NCI-H2171 (cell line): ENCODE measurements at places on chromosomes 5 and 9.

DNA sequence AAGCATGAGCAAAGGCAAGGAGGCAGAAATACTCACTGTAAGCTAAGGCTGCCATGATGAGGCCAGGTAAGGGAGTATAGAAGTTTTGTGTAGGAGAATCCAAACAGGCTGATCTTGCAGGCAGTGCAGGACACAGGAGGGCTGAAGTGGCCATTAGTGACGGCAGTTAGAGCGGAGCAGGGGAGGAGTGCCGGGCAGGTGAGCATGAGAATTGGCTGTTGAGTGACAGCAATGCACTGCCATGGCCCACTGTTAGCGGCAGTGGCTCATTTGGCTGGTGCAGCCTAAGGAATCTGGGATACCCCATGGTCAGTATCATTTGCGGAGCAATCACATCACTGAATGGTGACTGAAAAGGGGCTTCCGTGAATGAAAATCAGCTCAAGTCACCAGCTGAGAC, 22.8 kb downstream of the RGS3 start:
- DNase-seq = no peak

DNA sequence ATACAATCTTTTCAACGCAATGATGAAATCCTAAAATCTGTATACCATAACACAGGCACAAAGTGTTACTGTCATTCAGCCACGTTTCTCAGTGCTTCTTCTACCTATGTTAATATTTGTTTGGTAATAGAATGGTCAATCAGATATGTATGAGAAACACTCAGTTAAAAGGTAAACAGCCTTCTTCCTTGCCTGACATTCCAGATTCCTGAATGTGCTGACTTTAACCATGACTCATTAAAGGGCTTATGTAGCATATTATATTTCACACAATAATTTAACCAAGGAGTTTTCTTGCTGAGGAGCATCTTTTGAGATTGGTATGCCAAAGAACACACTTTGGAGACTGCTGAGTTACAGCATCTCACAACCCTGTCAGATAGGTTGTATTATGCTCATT, 187.6 kb downstream of the CETN3 start:
- no peak for DNase-seq

GRCh38 chr5:42691413-42691937, 65.1 kb upstream of the CCDC152 start:
- no peak for DNase-seq

GRCh38 chr9:131734165-131734610, 5.7 kb downstream of the RAPGEF1 start:
- peak; percentile 76 for DNase-seq

DNA sequence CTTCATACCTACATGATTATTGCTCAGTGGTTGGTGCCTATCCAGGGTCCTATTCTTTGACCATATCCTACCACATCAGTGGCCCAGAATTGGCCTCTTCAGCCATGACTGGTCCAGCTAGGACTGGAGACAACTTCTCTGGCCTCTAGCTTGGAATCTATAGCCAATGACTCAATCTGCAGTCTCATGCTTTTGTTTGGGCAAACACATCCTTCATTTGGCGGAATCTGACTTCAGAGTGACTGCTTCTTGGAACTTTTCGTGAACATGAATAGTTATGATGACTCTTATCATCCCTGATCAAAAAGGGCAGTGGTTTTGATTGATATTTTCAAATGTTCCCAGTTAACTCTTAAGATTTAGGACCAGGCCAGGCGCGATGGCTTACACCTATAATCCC, 134.1 kb downstream of the PAPPA start:
- no peak for DNase-seq

DNA sequence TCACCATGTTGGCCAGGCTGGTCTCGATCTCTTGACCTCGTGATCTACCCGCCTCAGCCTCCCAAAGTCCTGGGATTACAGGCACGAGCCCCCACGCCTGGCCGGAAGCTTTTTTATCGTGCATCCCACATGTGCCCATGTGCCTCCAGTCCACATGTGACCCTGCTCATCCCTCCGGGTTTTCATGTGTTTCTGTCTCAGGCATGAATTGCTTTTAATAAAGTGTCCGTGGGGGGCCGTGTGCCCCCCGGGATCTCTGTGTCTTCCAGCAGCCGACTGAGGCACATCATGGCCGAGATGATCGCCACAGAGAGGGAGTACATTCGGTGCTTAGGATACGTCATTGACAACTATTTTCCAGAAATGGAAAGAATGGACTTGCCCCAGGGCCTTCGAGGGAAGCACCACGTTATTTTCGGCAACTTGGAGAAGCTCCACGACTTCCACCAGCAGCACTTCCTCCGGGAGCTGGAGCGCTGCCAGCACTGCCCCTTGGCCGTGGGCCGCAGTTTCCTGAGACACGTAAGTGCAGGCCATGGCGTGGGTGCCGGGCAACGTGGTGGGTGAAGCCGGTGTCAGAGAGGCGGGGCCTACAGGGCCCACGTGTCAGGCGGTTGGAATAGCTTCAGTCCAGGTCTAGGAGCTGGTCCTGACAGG, 22.1 kb upstream of the LRRC14B start:
- DNase-seq = no peak

GRCh38 chr5:2515180-2515764, 236.2 kb downstream of the IRX2 start:
- DNase-seq = no peak

DNA sequence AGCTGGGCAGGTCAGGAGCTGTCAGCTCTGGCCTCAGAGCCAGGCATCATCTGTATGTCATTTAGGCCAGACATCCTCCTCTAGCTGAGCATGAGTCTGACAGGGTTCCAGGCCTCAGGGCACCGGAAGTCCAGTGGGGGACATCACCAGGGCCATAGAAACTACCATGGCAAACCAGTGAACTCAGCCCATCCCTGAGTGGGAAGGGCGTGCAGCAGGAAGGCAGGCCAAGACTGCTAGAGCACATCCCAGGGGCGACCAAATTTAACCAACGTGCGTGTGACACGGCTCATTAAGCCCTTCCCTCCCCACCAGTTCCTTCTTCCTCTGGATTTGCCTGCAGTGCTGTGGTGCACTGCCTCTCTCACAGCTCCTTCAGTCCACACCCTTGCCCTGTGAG, 75.9 kb downstream of the COL27A1 start:
- DNase-seq = no peak

GRCh38 chr9:14981291-14981950, 71.2 kb upstream of the FREM1 start:
- no peak for DNase-seq

DNA sequence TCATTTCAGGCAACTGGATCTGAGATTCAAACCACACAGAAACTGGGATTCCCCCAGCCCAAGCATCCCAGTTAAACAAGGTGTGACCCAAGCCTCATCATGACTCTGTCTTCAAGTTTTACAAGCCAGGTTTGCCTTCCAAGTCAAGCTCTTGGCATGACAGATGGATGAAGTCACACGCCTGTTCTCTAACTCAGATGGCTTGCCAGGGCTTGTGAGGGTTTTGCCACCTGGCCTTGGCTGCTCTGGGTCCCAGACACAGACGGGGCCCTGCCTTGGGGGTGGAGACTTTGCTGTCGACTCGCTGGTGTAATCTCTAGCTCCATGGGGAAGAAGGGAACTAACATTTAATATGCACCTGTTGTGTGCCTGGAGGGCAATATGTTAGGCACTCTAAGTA, 95.8 kb upstream of the RARS1 start:
- DNase-seq = peak; percentile 69

DNA sequence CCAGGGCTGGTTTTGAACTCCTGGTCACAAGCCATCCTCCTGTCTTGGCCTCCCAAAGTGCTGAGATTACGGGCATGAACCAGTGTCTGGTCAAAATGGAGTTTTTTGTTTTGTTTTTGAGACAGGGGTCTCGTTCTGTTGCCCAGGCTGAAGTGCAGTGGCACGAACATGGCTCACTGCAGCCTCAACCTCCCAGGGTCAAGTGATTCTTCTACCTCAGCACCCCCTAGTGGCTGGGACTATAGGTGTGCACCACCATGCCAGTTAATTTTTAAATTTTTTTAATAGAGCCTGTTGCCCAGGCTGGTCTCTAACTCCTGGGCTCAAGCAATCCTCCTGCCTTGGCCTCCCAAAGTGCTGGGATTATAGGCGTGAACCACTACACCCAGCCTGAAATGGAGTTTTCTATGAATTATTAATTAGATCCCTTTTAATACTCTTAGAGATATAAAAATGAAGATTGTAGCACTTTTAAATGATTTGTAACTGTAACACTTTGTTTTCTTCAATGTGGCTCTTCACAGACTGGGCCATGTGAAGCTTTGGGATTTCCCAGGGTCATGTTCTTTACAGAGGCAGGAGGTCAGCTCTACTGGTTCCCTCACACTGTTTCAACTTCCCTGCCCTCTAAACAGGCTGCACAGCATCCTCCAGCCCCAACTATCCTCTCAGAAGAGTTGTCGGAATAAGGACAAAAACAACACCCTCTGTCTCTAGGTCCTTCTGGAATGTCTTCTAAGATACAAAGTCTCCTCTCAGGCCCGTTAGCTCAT, 32.7 kb upstream of the SPARC start:
- DNase-seq = no peak

DNA sequence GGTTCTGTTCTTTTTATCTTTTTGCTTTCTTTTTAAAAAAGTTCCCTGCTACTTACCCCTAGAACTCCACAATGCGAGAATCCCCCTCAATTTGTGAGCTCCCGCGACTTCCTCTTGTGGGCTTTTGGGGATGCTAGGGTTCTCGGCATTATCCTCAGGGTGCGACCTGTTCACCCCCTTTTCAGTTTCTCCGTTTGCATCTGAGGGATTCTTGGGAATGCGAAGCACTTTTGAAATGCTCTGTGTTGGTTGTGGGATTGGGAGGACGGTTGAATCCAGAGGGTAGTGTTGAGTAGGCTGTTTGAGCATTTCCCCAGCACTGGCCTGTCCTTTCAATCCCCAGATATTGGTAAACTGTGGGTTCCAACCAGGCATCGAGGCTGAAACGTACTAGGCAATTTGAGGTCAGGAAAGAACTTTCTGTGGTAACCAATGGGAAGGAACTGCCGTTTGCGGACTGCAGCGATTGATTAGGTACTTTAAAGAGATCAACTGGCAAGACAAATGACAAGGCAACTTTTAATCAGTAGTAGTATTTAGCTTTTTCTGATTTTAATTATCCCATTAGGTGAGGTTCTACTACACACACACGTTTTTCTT, 415 bp downstream of the XRCC4 start:
- DNase-seq = no peak

DNA sequence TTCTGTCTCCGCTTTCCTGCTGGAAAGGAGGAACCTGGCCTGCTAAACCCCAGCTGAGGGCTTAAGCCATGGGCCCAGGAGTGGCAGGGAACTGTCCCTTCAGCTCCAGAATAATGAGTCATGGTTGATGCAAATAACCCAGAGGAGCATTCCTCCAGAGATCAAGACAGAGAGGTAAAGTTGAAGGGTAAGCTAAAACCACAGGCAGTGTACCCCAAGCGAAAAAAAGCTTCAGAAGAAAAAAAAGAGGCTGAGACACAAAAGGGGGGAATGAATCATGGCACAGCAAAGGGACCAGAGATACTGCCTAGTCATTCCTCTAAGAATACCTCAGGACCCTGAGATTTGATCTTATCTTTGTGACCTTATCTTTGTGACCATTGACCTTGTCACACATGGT, 199.5 kb upstream of the TAS2R1 start:
- no peak for DNase-seq

GRCh38 chr5:113236536-113237288, 198.1 kb downstream of the TSSK1B start:
- DNase-seq = peak; percentile 80

DNA sequence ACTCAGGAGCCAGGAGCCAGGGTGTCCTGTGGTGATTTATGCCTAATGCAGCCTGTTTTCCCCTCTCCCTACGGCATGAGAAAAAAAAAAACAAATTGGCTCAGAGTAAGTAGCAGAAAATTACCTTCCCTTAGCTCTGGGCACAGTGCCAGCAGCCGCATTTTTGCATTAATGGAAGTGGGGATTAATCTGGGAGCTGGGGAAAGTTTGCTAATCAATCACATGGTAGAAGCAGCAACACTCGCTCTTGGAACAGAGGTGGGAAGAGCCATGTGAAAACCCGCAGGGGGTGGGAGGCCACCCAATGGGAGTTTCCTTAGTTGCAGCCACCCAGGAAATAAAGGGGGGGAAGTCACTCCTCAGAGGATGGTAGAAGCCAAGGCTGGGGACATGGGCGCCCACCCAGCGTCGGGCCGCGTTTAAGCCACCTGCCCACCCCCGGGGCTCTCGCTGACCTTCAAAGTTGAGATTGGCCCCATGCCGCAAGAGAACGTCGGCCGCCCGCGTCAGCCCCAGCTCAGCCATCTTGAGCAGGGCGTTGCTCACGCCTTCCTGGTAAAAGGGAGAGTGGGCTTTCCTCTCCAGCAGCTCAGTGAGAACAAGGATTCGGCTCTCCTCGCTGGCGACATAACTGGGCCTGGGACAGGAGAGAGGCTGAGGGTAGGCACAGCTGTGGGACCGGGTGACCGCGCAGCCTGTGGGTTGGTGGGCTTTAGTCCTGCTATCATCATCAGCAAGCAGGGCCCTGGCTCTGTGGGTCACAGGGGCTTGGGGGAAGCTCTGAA, 1.7 kb downstream of the ASB6 start:
- DNase-seq = peak; percentile 69

DNA sequence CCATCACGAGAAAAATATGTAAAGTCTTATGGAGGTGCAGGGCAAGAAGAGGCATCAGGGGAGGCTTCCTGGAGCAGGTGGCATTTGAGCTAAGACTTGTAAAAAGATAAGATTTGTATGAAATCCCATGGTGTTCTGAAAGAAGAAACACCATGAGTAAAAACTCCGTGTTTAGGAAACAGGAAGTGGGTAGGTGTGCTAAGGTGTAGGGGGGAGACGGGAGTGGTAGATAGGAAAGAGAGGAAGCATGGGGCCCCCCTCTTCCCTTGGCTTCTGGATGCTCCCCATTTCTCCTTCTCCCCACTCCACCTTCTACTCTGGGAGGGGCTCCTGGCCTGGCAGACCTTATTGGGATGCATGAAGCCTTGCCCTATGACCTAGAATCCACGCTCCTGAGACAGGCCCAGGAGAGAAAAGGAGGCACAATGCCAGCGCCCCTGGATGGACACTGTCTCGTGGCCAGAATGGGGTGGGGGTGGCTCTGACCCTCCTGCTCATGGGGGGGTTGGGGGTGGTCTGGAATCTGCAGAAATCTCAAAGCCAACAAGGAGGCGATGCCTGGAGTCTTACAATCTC, 103.6 kb downstream of the GTF3C4 start:
- DNase-seq = no peak

- DNase-seq = no peak
These were observed 44.1 kb upstream of the SUB1 start for GRCh38 chr5:32541241-32541640.

- no peak for DNase-seq
These were observed 230.4 kb upstream of the PUM3 start for GRCh38 chr9:3074247-3074646.

GRCh38 chr9:127055745-127056402, 66.6 kb downstream of the ANGPTL2 start:
- DNase-seq = no peak

DNA sequence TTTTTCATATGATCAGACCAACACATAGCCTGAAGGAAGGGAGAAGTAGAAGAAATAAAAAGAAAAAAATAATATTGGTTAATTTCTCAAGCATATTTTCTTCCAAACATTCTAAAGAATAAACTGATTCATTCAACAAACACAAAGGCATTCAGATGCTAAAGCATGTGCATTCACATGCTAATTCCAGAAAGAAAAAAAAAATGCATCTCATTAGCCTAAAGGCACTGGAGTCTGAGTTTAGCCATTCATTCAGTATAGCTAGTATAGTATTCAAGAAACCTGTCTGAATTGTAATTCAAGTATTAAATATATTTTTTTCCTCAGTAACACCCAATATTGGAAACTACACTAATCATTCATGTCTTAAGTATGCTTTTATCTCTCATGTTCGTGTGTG, 61.0 kb upstream of the FER start:
- no peak for DNase-seq
